ENCODE measurements at places on chromosomes 3 and 15.

- no peak for DNase-seq
These were observed 326.3 kb upstream of the ICE2 start for GRCh38 chr15:60804986-60805949.

- DNase-seq: no peak
These were observed 64.0 kb upstream of the VILL start for GRCh38 chr3:37926611-37927010.

DNA sequence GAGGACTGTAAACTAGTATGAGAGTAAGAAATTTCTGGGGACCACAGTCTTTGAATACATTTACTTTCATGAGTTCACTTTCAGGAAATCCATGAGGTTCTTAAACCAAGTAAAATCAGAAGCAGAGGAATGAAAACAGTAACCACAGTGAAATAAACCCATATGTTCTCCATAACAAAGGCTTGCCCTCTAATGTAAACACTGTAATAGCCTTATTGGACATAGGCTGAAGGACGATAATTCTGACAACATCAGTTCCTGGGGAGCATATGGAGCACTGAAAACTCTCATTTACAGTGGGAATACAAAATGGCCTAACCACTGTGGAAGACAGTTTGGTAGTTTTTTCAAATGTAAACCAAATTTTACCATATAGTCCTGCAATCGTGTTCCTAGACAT, 965.8 kb downstream of the NSUN3 start:
- DNase-seq: no peak

DNA sequence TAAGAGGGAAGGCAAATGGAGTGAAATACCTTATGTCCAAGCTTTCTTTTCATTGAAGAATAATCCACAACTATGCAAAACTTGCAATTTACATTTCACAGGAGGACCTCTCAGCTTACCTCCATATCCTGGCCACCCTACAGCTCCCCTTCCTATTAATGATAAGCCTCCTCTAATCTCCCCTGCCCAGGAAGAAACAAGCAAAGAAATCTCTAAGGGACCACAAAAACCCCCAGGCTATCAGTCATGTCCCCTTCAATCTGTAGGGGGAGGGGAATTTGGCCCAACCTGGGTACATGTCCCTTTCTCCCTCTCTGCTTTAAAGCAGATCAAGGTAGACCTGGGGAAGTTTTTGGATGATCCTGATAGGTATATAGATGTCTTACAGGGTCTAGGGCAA, 11.0 kb upstream of the OSBPL11 start:
- no peak for DNase-seq

- no peak for DNase-seq
These were observed 37.2 kb upstream of the CLSTN2 start for GRCh38 chr3:139897759-139898158.

- no peak for DNase-seq
These were observed 7.4 kb downstream of the SQOR start for GRCh38 chr15:45641999-45642932.

DNA sequence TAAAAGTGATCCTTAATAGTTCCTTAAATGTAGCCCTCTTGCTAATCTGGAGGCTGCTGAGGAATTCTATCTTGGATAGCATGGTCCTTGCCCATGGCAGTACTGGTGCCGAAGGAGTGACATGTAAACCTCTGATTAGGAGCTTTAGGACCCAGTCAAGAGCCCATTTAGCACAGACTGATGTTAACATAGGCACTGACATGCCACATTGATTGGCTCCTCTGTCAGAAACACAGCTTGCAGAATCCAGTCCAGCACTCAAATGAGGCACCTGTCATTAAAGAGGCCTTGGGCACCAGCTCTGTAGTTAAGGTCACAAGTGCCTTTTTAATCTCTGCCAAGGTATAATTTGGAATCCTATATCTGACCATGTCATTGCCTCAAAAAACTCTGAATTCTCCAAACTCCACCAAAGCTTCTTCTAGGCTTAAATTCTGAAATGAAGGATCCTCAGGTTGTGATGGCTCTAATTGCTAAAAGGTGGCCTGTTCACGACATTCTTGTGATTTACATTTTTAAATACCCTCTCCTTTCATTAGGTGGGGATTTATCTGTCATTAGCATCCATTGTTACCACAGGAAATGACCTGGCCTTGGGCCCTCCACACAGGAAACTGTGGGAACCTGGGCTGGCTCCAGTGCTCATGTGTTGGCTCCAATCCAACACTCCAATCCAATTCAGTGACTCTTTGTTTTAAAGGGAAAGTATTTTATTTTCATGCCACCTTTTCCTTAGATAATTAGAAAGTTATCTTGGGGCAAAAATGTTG, 57.3 kb upstream of the RNF7 start:
- DNase-seq: no peak

DNA sequence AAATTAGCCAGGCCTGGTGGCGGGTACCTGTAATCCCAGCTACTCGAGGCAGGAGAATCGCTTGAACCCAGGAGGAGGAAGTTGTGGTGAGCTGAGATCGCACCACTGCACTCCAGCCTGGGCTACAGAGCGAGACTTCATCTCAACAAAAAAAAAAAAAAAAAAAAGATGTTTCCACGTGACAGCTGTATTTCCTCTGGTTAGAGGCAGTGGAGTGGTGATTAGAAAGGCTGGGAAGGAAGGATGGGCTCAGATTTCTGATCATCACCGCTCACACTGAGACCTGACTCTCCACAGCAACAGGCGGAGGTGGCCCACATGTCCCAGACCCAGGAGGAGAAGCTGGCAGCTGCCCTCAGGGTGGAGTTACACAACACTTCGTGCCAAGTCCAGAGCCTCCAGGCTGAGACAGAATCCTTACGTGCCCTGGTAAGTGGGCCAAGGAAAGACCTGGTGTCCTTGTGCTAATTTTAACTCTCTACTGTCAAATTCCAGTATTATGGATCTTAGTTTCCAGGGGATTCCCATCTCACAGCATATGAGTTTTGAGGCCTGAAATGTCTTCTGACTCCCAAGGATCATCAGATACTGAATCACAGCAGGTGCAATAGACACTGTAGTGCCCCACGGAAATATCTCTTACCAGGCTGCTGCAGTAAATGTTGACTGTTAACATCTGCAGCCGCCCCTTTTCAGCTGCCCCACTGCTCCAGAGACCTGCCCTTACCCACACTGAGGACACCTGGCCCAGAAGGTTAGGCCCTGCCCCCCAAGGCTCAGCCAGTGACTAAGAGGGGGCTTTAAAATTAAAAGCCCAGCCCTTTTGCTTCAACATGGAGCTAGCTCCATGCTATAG, 66.9 kb downstream of the BFSP2 start:
- no peak for DNase-seq

GRCh38 chr15:79321876-79322275, 11.0 kb downstream of the TMED3 start:
- no peak for DNase-seq

GRCh38 chr15:67174446-67174845, 80.0 kb downstream of the AAGAB start:
- DNase-seq: no peak

DNA sequence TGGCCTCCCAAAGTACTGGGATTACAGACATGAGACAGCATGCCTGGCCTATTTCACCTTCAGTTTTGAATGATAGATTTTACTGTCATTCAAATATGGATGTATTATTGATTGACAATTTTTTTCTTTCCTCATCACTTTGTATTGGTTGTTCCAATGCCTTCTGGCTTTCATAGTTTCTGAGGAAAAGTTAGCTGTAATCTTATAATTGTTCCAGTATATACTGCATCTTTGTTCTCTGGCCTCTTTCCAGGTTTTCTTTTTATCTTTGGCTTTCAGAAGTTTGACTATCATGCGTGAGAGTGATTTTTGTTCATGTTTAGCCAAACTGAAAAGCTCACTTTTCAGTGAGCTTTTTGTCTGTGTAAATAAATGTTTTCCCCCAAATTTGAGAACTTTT, 157.1 kb downstream of the RSRC1 start:
- DNase-seq: no peak

DNA sequence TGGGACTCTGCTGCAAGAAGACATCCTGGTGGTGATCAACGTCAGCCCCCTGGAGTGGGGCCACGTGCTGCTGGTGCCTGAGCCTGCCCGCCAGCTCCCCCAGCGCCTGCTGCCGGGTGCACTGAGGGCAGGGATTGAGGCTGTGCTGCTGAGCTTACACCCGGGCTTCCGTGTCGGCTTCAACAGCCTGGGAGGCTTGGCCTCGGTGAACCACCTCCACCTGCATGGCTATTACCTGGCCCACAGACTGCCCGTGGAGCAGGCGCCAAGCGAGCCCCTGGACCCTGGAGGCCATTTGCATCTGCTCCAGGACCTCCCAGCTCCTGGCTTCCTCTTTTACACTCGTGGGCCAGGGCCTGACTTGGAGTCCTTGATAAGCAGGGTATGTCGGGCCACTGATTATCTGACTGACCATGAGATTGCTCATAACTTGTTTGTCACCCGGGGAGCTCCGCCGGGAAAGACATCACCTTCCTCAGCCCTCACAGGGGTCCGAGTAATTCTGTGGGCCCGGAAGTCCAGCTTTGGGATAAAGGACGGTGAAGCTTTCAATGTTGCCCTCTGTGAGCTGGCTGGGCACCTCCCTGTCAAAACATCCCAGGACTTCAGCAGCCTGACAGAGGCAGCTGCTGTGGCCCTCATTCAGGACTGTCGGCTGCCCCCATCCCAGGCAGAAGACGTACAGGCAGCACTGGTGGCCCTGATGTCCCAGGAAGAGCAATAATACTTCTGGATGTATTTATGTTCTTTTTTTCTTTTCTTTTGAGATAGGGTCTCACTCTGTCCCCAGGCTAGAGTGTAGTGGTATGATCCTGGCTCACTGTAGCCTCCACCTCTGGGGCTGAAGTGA, 7.6 kb downstream of the GDPGP1 start:
- no peak for DNase-seq

DNA sequence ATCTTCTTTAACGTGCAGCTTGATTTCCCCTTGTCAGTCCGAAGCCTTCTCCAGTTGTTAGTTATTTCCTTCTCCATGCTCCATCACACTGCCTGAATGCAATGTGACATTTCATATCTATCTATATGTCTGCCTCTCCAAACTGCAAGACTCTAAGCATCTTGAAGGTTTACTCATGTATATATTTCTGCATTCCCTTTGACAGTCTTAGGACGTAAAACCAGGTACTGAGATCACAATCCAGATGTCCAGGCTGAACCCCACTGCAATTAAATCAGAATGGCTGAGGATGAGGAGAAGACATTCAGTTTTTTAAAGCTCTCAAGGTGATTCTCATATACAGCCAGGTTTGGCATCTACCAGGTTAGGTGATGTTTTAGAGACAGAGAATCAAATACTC, 6.1 kb upstream of the SATB1 start:
- no peak for DNase-seq

GRCh38 chr3:35505181-35505580, 134.1 kb upstream of the ARPP21 start:
- DNase-seq: no peak

DNA sequence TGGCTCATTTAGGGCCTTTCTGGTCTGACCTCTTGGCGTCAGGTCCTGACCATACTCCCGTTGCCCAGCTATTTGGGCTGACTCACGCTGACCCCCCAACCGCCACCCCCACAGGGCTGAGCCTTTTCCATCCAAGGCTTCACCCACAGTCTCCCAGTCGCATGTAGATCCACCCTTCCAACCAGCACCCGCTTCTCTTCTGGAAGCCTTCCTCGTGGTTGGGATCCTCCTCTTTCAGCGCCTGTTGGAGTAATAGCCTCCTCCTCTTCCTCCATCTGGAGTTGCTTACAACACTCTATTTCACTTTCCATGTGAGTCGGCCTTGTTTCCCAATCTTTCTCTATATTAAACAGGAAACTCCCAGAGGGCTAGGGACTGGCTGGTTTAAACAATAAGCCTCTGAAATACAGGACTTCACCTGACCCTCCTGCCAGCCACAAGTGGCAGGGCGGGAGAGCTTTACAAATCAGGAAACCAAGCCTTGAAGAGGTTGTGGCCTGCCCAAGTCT, 2.1 kb upstream of the ALAS1 start:
- no peak for DNase-seq

DNA sequence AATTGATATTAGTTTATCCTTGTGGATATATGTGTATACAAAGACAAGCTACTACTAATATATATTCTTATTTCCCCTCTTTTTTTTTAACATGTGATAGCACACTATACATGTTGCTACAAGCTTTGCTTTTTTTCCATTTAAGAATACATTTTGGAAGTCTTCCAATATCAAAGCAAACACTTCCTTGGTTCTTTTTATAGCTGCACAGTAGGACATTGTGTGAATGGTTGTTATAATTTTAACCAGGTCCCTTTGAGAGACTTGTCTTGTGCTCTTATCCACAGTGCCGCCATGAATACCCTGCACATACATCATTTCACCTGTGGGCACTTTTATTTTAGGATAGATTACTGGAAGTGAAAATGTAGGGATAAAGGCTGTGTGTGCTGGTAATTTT, 88.7 kb downstream of the CACNA2D3 start:
- no peak for DNase-seq

DNA sequence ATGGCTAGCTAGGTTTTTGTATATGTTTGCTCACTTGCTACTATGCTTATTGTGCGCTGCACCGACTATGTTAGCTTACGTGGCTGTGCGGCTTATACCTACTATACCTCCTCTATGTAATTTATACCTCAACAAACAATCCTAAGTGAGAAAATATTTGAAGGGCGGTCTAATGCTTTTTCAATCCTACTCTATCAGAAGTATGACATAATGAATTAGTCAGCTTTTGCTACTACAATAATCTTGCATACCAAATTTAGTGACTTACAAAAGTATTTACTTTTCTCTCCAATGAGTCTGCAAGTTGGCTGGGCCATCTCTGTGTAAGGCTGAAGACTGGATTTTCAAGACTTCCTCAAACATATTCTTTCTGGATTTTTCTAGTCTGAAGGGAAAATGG, 391.2 kb upstream of the NECTIN3 start:
- no peak for DNase-seq

DNA sequence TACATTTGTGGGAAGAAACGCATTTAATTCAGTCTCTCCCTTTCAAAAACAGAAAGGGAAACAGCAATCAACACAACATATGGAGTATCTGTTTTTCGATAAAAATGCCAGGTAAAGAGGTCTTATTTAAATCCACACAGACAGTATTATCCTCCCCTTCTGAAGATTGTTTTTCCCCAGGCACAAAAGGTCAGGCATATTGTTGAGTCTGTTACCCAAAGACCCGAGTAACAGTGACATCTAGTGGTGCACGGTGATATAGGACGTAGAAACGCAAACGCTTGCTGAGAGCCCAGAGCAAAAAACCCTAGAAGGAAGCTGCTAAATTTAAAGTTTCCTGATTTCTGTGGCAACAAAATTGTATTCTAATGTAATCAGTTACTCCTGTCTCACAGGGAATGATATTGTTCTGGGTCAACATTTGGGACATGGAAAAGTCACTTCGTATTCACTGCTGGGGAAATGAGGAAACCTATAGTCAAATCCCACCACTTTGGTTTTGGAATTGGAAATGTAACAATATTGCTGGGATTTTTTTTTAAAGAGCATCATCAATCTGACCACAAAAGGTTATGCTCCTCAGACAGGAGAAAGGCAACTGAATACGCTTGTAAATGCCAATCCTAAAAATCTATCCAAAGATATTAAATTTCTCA, 312.7 kb upstream of the CCDC54 start:
- peak; percentile 61 for DNase-seq

Measured in activated CD4-positive, alpha-beta T cell treated with anti-CD3 and anti-CD28 coated beads for 4 hours (primary cell).